Muscle of leg (tissue), 16 donors: ENCODE measurements at places on chromosomes 5 and 9. TPM values are rescaled to one million over a fixed set of nuclear protein-coding genes. Genes with fewer than 3 reads are reported as not detected.

Gene SV2C
- total RNA-seq: under 0.01 TPM

Gene IL12B
- not detected for total RNA-seq

Gene NXNL2
- 0.18 TPM for total RNA-seq

Gene LCNL1
- total RNA-seq: 0.53 TPM

Gene SNCAIP
- total RNA-seq: 10.3 TPM

Gene SPATA31E1
- not detected for total RNA-seq

Gene TLR4
- 13.3 TPM for total RNA-seq

Gene LMX1B
- 1.0 TPM for total RNA-seq

Gene BAAT
- 0.66 TPM for total RNA-seq

Gene TSSK1B
- not detected for total RNA-seq
